ENCODE measurements at places on chromosomes 5 and 9.

DNA sequence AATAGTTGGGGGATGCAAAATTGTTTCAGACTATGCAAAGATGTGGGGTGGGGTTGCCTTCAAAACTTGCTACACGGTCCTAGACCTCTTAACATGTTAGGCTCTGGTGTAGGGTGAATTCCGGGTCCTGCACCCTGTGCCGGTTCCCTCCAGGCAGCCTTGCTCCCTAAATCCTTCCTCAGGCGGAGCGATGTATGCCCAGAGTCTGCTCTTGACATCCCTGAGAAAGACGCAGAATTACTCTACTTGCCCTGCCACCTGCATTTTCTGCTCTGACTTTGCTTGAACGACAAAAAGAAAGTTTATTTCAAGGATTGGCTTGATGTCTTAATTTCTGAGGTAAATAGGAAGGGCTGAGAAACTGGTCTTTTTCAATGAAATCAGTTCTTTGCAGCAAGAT is 691 bp downstream of the THBS4 start:
- DNase-seq = no peak

GRCh38 chr9:126561582-126561981 is 52.1 kb upstream of the LMX1B start:
- DNase-seq = no peak

DNA sequence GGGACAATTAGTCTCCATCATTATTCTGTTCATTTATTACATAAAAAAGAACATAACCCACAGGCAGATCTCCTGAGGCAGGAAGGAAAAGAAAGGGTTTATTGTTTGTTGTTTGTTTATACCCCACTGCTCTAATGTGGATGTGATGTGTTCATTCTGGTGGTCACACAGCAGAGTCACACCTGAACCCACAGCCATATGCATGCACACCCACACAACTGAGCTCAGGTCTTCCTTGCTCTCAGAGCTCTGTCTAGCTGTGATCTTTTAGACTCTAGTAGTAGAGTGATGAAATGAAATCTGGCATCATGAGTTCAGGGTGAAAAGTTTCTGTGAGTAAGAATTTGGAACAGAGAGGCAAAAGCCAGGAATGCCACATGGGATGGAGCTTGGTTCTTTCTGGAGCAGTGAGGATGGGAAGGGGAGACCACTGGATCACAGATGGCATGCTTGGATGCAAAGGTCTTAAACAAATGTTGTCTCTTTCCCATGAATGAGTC is 227.0 kb downstream of the PAPPA start:
- no peak for DNase-seq

GRCh38 chr5:127412698-127413097 is 104.7 kb upstream of the PRRC1 start:
- no peak for DNase-seq

DNA sequence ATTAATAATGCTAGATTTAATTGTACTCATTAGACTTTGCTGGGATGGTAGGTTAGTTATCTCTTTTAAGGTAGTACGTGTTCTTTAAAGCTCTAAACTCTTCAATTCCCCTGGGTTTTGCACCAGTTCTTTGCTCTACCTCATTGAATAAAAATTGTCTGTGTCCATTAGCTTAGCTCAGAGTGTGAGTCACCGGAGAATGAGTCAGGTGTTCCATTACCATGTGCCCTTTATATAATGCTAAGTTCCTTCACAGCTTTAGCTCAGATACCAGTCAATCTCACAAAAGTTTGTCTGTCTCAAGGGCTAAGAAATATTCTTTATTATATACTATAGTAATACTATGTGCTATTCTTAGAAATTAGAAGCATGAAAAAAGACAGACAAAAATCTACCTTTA is 339.4 kb downstream of the PRELID2 start:
- no peak for DNase-seq

- no peak for DNase-seq
Measured at GRCh38 chr9:108104991-108105390, 615.4 kb upstream of the KLF4 start.

DNA sequence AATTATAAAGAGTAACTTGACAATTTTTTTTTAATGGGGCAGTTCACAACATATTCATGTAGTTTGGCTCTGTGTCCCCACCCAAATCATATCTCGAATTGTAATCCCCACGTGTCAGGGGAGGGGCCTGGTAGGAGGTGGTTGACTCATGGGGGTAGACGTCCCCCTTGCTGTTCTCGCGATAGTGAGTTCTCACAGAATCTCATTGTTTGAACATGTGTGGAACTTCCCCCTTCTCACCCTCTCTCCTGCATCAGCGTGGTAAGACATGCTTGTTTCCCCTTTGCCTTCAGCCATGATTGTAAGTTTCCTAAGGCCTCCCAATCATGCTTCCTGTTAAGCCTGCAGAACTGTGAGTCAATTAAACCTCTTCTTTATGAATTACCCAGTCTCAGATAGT is 40.7 kb downstream of the FBXW11 start:
- peak; percentile 41 for DNase-seq

- no peak for DNase-seq
Measured at GRCh38 chr5:1800472-1801221, 560 bp upstream of the NDUFS6 start.

DNA sequence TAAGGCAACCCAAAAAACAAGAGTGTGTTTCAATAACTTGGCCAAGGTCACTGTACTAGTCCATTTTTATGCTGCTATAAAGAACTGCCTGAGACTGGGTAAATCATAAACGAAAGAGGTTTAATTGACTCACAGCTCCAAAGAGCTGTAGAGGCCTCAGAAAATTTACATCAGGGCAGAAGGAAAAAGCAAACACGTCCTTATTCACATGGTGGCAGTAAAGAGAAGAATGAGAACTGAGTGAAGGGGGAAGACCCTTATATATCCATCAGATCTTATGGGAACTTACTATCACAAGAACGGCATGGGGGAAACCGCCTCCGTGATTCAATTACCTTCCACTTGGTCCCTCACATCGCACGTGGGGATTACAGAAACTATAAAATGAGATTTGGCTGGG is 64.3 kb upstream of the CAMK4 start:
- no peak for DNase-seq

All from stimulated activated CD8-positive, alpha-beta memory T cell treated with anti-CD3 and anti-CD28 coated beads, Interleukin-4, amount 100 ng/mL, for 48 hours (primary cell).